NCI-H2081 treated with DMSO at 0.1 percent for 48 hours (cell line): ENCODE measurements at places on chromosomes 3 and 15.

DNA sequence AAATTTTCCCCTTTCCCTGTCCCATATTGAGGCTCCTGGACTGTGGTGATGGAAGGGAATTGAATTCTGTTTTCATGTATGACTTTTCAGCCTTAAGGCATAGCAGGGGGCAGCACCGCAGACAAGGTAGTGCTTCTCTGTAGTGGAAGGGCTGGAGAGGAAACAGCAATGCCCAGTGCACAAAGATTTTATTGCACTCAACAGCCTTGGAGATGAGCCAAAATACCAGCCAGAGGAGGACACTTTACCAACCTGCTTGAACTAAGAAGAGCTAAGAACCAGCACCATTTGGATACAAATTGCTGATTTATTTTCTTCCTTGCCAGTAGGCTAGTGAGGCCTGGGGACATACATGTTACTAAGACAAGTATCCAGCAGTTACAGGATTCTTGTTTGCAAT lies 98.7 kb downstream of the KCNMB2 start:
- DNase-seq = no peak

DNA sequence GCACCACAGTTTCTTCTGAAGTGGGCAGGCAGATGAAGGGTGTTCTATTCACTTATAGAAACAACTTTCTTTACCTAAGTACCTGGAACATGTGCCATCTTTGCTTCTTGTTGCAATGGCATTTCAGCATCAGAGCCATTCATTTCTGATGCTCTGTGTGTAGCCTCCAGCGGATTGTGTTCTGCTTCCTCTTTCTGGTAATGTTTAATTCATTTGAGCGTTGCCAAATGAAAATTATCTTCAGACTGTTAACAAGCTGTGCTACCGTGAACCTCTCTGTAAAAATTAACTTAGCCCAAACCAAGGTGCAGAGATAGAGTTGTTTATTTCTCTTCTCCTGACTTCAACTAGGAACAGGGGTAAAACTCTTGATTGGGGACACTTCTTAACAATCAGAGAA lies 302.0 kb downstream of the EDEM1 start:
- DNase-seq = no peak

DNA sequence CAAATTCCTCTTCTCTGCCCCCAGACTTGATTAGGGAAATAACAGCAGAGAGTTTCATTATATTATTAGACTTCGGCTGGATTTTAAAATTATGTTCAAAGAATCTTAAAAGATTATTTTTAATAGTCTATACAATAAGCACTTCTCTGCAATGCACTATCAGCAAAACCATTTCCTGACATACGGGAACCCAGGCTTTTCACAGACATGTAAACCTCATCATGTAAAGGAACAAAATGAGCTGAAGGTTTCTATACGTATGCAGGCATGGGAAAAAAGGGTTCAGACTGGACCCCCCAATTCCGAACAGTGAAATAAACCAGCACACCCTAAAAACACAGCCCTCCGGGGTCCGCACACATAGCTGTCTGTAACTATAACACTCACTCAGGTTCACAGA lies 77.5 kb upstream of the LMOD3 start:
- no peak for DNase-seq

- DNase-seq = peak; percentile 90
Measured at GRCh38 chr3:194205675-194206133, 69.8 kb downstream of the HES1 start.

DNA sequence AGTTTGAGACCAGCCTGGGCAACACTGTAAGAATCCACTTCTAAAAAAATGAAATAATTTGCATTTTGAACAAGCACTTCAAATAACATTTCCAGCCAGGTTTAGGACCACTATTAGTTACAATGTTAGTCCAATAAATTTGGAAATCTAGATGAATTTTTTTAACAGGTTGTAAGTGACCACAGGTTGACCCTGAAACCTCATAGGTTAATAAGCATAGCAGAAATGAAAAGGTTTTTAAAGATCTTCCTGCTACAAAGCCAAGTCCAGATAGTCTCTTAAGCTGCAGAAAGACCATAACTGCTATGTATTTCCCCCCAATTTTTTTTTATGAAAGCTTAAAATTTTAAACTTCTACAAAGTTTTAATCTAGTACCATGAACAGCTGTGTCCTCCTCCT lies 1.5 kb upstream of the NIT2 start:
- DNase-seq = no peak

DNA sequence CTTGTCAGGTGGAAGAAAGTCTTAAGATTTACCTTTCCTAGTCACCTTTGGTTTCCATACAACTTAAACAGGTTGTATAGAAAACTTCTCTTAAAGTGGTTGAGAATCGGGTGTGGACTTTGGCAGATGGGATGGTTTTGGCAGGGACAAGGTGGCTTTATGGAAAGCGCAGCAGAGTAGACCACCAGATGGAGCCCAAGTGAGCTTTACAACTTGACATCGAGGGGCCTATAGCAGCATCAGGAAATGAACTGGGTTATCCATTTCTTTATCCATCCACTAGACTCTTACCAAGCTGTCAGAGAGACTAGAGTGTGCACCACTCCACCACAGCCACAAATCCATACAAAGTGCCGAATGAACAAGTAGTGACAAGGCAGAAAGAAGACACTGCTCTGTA lies 85.3 kb upstream of the MBNL1 start:
- no peak for DNase-seq

DNA sequence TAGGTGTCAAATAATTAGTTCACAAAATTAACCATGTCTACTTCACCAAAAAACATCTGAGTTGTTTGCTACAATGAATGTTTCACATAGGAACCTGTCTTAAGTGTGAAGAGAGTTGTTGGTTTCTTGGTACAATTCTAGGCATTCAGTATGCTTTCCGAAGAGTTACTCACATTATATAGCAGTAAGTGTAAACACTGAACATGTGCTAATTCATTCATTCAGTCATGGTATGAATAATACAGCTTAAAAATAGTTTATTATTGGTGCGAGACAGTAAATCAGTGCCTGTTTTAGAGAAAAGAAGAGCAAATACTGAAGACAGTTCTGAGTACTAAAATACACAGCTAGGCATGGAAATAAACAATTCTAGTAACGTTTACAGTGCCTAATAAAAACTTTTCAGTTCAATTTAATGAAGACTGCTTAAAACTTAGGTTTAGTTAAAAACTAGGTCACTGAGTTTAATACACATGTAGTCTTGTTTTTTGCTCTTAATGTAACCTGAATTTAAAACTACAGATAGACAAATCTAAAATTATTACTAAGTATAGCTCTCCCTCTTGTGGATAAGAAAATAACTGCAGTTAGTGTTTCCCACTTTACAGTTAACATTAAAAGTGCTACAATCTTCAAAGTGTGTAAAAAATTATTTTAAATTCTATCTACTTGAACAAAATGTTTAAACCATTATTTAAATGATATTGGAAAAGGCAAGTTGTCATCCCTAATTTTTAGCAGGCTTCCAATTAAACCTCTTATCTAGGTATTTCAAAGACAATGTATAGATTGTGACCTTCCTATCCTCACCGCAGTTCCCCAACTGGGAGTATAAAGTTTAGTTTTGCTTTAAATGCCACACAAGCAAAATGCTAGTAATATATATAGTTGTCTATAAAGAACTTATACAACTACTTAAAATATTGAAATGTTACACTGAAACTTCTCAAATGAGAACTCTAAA lies 20.1 kb upstream of the ZCWPW2 start:
- DNase-seq = no peak

DNA sequence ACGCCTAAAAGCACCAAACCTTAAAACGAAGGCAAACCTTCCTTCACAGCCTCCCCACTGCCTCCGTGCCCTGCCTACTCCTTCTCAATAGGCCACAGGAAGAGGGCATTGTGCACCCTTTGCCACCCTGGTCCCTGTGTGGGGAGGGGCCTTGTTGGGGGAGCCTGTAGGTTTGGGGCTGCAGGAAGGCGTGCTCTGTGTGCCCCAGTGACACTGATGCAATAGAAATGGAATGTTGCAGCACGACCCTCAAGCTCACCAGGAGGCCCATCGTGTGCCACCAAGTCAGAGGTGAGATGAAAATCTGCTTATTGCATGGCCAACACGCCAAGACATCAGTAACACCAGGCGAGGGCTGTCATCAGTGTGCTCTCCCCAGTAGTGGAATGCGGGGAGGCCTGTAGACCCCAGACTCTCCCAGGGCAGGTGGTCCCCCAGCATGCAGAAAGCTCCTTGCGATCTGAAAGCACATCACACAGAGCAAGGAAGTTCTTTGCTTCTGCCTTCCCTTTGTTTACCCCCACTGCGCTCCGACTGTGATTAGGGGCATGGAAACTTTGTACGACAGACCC lies 86.2 kb downstream of the ASB7 start:
- DNase-seq = no peak

GRCh38 chr15:80736560-80736959 lies 41.5 kb downstream of the ABHD17C start:
- peak; percentile 8 for DNase-seq

DNA sequence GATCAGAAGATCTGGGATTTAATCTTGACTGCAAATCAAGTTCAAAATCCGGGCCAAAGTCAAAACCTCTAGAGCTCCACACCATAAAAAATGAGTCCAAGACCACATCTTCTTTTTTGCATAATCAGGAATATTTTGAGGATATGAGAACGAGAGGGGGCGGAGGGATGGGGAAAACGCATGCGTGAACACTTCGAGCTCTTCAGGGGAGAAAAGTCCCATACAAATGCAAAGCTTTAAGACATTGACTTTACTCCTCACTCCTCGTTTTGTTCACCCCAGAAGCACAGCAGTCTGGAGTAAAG lies 68.2 kb downstream of the SUMF1 start:
- DNase-seq = no peak

- DNase-seq = no peak
Measured at GRCh38 chr3:134334231-134334900, 39.9 kb downstream of the AMOTL2 start.

DNA sequence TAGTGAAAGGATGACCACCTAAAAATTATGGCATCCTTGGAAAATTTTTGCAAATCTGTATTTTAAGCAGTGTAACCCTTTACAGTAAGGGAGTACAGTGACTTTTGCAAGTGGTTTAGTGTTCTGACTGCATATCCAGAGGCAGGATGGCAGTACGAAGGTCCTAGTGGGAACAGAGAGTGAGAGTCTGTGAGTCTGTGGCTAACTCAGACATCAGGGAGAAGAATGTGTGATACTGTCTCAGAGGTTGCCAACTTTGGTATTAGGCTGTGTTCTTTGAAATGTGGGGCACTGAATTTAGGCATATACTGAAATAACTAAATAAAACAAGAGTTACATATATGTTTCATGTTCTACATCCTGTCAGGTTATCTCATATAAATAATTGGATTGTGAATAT lies 25.7 kb downstream of the PRKCI start:
- DNase-seq = no peak

DNA sequence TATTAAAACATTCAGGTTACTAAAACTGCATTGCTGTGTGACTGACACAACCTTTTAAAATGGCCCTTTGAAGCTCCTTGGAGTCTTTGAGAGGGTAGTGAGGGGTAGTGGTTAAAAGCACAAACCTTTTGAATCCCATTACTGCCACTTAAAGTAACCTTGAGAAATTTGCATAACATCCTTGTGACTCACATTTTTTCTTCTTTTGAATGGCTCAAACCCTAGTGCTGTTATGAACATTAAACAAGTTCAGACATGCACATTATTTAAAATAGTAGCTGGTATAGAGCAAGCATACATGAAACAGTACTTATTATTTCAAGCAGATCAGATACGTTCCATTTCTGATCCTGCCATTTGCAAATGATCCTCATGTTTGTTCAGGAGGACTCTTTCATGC lies 3.7 kb upstream of the CLDN1 start:
- no peak for DNase-seq

GRCh38 chr3:98807561-98807960 lies 44.4 kb downstream of the ST3GAL6 start:
- no peak for DNase-seq

GRCh38 chr3:39109086-39109485 lies 1.6 kb downstream of the TTC21A start:
- DNase-seq = no peak

DNA sequence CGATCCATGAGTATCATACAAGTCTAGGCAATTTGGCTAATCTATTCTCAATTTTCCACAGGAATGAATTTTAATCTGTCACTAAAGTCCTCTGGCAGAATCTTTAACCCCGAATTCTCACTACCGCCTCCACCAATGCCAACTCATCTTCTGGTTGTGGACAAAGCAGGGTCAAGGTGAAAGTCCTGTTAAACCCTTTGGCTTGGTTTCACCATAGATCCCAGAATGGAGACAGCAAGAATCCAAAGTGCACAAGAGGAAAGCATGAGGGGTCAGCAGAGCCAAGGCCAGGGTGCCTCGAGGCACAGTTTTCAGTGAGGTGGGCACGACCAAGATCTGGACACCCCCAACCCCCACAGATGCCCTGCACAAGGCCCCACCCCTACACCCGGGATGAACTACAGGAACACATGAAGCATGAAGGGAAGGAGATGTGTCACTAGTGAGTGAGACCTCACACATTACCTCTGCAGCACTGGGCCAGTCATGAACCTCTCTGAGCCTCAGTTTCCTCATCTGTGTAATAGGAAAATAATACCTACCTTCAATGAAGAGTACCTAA lies 466.2 kb downstream of the EPHB1 start:
- no peak for DNase-seq
